ENCODE measurements at places on chromosomes 4 and X.

DNA sequence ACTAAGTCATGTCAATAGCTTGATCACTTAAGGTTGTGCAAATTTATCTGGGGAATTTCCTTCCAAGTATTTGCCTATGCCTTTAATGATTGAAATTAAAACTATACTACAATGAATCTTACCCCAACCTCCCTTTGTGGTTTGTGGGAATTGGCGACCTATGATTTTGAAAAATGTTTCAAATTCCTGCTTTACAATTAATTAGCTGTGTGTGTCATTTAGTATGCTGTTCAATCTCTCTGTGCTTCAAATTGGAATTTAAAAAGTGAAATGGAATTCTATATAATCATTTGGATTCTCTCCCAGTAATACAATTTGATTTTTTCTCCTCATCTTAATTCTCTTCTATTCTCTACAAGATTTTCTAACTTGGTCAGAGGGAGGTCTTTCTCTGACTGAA is 2319.5 kb downstream of the ARAP2 start:
- DNase-seq = no peak

DNA sequence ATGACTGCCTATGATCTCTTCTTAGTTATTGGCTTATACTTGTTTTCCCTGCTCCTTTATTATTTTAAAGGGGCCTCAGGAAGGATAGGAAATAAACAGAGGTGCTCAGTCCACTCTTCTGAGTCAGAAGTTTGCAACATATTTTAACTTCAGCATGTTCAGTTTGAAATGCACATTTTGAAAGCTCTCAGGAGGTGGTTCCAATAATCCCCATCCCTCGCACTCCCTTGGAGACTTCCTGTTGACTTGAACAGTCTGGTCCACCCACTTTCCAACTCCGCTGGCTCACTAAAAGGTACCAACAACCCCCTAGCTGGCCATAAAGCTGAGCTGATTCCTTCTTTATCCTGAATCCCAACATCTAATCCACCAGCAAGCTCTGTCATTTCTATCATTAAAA is 78.3 kb upstream of the DUSP21 start:
- DNase-seq = no peak

DNA sequence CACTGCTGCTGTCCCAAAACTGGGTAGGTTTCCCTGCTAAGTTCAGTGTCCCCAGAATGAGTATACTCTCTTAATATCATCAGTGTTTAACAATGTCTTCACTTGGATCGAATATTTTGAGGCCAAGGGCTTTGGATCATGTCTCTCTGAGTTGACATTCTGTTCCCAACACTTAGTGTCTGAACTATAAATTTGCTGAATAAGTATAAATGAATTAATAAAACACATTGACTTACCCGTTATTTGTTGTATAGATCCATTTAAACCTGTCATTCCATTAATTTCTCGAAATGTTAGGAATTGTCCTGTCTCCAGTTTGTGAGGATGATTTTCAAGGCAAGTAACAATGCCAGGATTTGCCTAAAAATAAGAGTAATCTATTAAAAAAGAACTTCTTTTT is 32.6 kb downstream of the UBA6 start:
- DNase-seq = no peak

- no peak for DNase-seq
Observed at GRCh38 chr4:15293711-15294110, 134.1 kb upstream of the C1QTNF7 start.

GRCh38 chrX:35292522-35292921 is 349.9 kb downstream of the FAM47B start:
- no peak for DNase-seq

DNA sequence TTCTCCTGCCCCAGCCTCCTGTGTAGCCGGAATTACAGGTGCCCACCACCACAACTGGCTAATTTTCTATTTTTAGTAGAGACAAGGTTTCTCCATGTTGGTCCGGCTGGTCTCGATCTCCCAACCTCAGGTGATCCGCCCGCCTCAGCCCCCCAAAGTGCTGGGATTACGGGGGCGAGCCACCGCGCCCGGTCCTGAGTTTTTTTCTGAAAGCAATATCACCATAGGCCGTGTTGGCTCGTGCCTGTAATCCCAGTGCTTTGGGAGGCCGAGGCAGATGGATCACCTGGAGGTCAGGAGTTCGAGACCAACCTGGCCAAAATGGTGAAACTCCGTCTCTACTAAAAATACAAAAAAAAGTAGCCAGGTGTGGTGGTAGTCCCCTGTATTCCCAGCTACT is 136.3 kb upstream of the TECRL start:
- no peak for DNase-seq

GRCh38 chrX:139738581-139738980 is 30.6 kb upstream of the MCF2 start:
- peak; percentile 0 for DNase-seq

GRCh38 chrX:20313899-20314298 is 47.2 kb upstream of the RPS6KA3 start:
- no peak for DNase-seq

DNA sequence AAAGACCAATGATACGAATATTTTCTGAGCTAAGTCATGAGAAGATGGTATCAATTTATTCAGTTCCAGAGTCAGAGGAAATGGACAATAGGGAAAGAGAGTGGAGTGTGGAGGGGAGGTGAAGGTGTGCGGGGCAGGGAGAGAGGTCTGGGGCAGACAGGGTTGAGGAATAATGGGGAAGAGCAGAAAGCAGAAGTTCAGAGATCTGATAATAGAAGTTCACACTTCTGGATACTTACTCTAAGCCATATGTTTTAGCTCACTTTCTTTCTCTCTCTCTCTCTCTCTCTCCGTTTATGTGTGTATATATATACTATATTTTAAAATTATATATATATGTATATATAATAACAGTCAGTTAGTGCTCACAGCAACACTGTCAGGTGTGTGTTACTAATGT is 40.4 kb downstream of the FOXR2 start:
- DNase-seq = no peak

DNA sequence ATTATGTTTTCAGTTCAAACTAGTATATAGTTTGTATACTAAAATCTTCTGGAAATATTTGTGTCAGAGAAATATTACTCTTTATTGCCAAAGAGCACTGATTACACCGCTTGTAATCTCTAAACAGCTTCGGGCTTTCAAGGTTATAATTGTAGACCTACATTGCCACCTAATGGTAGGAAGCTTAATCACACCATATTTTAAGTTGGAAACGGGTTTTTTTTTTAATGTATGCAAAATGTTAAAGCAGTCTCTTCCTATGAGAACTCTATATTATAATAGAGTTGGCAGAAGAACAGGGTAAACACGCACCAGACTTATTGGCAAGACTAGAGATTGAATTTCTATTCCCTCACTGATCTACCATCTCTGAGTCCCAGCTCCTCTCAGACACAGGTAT is 19.5 kb upstream of the NFXL1 start:
- no peak for DNase-seq

DNA sequence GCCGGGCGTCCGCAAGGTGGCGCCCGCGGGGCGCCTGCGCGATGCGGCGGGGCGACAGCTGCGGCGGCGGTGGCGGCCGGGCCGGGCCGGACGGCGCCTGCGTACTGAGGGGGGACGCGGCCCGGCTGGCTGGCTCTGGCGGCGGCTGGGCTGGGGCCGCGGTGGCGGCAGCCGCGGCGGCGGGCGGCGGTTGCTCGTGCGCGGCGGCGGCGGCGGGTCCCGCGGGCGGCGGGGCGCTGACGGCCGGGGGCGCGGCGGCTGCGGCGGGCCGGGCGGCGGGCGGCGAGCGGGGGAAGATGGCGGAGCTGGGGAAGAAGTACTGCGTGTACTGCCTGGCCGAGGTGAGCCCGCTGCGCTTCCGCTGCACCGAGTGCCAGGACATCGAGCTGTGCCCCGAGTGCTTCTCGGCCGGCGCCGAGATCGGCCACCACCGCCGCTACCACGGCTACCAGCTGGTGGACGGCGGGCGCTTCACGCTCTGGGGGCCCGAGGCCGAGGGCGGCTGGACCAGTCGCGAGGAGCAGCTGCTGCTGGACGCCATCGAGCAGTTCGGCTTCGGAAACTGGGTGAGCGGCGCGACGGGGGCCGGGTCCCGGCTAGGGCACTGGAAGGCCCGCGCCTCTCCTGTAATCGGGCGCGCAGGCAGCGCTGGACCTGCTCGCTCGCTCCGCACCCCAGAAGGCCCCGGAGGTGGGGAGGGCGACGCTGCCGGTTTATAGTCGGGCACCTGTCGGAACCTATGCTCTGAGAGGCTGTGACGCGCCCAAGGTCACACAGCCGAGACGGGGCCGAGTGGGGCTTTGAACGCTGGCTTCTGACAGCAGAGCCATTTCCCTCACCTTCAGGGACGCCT is at the start of gene TADA2B:
TSS of gene TADA2B (plus strand) at position 89 of the 853 bp plus-strand sequence. CDS start at position 297, 208 bp downstream.
- DNase-seq = no peak

DNA sequence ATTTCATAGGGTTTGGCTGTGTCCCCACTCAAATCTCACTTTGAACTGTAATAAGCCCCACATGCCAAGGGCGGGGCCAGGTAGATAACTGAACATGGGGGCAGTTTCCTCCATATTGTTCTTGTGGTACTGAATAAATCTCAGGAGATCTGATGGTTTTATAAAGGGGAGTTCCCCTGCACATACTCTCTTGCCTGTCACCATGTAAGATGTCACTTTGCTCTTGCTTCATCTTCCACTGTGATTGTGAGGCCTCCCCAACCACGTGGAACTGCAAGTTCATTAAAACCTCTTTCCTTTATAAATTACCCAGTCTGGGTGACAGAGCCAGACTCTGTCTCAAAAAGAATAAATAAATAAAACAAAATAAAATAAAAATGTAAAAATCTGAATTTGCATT is 95.9 kb downstream of the PDS5A start:
- no peak for DNase-seq

DNA sequence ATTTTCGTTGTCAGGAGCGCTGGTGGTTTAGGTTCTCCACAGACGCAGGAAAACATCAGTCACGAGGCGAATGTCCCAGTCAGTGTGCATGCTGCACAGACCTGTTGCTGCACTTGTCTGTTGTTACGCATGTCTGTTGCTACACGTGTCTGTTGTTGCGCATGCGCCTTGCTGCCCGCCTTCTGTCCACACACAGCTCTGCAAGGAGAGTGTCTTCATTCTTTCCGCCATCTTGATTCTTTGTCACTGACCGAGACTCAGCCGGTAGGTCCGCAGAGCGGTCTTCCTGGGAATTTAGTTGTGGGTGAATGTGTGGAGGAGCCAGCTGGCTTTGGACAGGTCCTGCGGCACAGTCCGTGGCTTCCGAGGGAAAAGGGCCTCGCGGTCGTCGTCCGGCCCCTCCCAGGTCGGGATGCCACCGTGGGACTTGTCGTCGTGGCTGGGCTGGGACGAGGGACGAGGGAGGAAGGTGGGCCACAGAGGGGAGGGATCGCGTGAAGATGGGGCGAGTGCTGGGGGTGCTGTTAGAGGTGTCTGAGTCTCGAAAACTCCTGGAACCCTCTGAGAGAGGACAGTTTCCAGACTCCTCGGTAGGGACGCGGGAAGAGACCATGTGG is at the start of gene PAGE2B:
TSS of gene PAGE2B (plus strand) at position 180 of the 617 bp plus-strand sequence. CDS start 1,012 bp downstream, outside the sequence.
- DNase-seq = no peak

- no peak for DNase-seq
Observed at GRCh38 chrX:30679369-30679768, 26.1 kb downstream of the GK start.

GRCh38 chr4:142126890-142127497 is 490.6 kb downstream of the IL15 start:
- peak; percentile 44 for DNase-seq

DNA sequence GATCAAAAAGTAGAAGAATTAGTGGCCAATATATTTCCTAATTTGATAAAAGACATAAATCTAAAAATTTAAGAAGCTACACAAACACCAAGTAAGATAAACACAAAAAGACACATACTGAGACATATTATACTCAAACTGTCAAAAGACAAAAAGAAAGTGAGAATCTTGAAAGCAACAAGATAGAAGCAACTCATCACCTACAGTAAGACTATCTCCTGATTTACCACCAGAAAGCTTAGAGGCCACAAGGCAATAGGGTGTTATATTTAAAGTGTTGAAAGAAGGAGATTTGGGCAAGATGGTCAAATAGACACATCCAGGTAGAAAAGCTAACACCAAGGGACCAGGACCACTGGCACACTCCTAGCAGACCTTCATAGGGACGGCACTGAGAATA is 79.4 kb downstream of the ITM2A start:
- DNase-seq = no peak

DNA sequence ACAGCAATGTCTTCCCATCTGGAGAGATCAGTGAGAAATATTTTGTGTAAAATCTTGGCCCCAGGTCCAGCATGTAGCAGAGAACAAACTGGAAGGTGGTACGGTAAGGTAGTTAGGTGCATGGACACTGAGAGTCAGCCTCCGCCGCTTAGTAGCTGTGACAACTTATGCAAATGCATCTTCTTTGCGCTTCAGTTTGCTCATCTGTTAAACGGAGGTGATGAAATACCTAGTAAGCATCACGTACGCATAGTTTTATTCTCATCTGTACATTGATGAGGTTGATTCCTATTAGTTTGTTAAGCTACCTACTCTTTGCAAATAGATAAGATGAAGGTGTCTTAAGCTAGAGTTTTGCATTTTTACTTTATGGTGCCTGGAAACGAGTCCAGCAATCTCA is 80.0 kb upstream of the MSX1 start:
- DNase-seq = peak; percentile 17

GRCh38 chr4:180261346-180261745 is 1981.9 kb upstream of the TENM3 start:
- no peak for DNase-seq

DNA sequence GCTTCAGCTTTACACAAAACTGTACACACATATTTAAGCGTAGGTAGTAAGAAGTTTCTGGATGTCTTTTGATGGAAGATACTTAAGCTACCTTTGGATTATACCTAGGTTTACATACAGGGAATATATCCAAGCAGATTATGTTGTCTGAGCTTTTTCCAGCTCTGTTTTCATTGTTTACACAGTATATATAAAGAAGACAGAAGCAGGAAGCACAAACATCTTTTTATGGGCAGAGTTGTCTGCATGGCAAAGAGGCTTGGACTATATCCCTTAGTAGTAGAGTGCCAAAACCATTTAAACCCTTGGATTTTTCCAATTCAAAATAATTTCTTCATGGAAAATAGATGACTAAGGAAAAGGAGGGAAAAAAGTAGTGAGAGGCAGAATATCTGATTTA is 329.4 kb upstream of the AGA start:
- DNase-seq = no peak

DNA sequence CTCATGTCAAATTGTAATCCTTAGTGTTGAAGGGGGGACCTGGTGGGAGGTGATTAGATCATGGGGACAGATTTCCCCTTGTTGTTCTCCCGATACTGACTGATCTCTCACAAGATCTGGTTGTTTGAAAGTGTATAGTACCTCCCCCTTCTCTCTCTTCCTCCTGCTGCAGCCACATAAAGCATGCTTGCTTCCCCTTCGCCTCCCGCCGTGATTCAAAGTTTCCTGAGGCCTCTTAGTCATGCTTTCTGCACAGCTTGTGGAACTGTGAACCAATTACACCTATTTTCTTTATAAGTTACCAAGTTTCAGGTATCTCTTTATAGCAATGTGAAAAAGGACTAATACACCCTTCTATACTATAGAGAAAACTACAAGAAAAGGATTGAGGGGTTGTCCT is 1170.5 kb upstream of the AGA start:
- no peak for DNase-seq

DNA sequence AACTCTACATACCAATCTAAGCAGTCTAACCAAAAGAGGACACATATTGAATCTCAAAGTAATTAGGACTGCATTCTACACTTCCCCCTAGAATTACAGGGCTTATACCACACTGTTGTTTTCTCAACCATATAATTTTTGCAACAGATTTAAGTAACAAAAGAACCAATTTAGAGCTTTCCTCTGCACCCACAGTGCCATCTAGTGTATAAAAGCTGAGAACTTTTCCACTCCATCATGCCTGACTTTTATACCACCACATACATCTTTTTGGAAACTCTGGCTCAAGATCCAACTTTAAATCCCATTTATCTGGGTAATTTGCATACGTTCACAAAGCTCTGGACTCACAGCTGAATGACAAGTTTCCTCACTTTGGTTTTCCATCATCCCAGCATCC is 99.5 kb downstream of the EFHC2 start:
- peak; percentile 4 for DNase-seq
